ENCODE measurements at places on chromosomes 5 and 9.
A peak's percentile ranks its signal among the peaks of the same experiment; 100 is the strongest.

DNA sequence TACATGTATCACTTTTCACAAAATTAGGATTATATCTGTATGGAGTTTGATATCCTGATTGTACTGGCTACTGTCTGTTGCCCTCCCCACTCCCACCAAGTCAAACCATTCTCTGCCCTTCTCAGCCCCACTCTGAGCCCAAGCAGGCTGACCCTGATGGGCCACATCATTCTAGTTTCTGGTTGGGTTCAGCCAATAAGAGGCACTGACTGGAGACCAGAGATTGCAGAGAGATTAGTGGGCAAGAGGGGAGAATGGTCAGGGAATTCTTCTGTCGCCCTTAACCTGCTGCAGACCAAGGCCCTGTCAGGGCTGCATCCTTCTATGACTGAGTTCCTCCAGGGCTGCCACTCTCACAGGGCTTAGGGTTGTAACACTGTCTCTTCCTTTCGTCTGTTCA lies 2.7 kb downstream of the HSPB3 start:
- DNase-seq = no peak

DNA sequence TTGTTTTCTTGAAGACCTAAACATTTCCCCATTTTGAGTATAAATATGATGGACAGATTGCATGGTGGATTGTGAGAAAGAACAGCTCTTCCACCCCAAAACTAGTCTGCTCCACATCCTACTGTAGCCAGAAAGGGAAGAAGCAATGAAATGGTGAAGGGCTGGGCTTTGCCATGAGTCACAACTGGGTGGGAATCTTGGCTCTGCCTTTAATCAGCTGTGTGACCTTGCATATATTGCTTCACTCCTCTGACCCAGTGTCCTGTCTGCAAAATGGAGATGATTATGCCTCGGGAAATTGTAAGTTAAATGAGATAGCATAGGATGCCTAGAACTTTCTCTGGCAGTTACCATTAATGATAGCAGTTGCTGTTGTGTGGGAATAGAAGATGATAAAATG lies 101.9 kb downstream of the PDE8B start:
- DNase-seq = peak; percentile 30

DNA sequence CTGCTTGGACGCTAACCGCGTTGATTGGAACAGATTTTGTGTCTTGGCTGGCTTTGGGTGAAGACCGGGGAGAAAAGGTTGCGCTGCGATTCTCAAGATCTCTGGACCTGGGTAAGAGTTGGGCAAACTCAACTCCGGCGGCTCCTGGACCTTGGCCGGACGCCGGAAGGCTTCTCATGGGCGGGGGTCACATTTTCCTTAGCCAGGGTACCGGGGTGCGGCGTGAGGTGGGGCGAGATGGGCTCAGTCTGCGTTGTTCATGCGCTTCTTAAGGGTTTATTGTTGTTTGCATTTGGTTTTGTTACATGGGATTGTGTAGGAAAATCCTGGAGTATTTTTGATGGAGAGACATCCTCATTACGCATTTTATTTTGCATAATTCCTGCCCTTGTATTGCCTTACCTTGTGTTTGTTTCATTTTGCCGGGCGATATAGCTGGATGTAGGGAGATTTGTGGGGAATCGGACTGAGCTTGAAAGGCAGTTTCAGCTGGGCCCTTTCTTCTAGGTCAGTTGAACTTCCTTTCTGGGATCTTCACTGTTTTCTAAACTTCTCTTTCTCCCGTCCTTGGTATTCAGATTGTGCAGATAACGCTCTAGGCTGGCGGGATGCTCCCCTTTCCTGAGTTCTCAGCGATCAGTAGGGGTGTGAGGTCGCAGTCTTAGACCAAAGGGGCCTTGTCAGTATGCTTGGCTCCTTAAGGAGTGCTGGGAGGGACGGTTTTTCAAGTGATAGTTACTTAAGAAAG lies 524 bp downstream of the MEGF10 start:
- DNase-seq = no peak

DNA sequence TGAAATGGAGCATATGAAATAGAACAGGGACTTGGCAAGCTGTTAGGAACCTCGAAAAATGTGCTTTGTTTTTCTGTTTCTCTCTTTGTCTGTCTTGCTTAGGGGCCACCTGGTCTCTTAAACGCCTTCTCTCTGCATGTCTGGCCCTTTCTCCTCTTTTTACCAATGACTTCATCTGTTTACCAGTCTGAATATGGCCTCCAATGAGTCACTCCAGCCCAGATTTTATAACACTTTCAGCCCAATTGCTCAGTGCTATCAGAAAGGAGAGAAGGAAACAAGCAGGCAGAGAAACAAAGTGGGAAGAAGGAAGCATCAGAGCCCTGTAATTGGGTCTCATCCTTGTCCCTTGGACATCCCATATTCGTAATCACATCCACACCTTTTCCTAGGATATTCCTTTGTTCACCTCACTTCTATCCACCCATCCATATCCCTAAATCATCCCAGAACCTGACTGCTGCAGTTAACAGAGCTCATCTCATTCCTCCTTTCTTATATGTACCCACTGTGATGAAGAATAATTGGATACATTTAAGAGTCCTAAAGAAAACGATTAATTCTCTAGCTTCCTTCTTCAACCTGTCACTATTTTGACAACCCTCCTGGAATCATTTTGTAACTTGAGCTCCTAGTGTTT lies 151.8 kb upstream of the GPR151 start:
- peak; percentile 25 for DNase-seq

DNA sequence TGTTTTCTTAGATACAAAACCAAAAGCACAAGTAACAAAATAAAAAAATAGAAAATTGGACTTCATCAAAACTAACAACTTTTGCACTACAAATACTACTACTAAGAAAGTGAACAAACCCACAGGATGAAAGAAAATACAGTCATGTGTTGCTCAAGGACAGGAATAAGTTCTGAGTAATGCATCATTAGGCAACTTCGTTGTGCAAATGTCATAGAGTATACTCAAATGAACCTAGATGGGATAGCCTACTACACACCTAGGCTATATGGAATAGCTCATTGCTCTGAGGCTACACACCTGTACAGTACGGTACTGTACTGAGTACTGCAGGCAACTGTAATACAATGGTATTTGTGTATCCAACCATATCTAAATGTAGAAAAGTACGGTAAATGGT lies 88.3 kb downstream of the RAPGEF1 start:
- peak; percentile 29 for DNase-seq

DNA sequence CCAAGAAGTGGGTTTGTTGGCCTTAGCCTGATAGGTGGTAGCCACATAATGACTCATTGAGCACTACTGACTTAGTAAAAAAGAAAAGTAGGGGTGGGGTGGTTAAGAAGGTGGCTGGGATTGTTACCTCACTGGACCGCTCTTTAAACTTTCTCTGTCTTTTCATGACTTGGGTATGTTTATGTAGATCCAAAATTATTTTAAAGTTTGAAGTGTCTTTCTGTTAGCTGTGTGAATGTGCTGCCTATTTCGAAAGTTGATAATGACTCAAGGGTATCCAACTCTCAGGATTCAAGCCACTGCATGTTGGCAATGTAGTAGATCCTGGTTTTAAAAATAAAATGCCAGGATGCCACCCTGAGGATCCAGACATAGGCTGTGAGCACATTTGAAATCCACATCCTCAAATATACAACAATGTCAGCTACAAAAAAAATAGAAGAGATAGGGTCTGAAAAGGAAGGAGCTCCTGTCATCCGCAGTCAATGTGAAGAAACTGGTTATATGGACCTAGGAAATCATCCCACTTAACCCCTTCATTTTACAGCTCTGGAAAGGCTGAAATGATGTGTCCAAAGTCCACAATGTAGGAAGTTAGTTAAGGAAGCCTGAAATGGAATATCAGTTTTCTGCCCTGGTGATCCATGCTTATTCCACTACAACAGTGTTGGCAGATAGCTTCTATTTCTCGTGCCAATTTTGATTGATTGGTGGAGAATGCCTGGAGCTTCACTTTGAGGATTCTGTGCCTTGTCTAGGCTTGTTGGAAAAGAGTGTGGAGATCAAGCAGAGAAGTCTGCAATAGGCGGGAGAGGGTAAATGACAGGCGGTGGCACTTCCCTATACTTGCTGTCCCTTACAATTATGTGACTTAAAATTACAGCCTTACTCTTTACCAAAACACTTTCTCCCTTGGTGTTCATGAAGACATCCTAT lies 23.4 kb downstream of the ZNF462 start:
- no peak for DNase-seq

- no peak for DNase-seq
Measured at GRCh38 chr9:35280399-35280798, 118.6 kb downstream of the UNC13B start.

GRCh38 chr9:113990570-113990907 lies 87.6 kb downstream of the AMBP start:
- no peak for DNase-seq

DNA sequence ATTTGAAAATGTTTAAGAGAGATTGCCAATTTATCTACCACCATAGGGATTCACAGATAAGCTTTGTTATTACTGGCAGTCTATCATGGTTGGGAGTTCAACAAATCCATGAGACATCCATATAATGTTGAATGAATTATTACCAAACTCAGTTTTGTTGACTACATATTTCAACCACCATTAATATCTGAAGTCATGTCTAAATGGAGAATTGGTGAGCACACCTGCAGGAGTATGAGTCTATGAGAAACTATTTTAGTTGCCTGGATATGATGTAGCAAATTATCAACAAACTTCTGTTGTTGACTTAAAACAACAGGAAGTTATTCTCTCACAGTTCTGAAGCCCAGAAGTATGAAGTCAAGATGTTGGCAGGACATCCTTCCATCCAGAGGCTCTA lies 126.8 kb upstream of the FBXL7 start:
- DNase-seq = no peak

DNA sequence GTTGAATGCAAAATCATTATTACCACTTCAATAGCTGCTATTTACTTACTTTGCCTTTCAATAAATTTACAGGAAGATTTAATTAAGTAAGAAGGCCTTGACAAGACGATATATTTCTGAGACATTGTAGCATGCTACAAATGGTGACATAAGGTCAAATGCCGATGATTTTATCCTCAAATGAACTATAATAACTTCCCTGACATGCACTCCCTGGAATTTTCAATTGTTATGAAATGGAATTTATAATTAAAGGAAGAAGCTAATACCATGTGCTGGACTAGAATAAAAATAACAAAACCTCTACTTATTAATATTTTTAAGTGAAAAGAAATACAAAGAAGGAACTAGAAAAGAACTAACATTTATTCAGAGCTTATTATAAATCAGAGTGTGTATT lies 30.2 kb upstream of the ITGA1 start:
- DNase-seq = no peak
